Ovary (tissue), 10 donors: ENCODE measurements at places on chromosomes 7 and 10. TPM values are rescaled to one million over a fixed set of nuclear protein-coding genes. Genes with fewer than 3 reads are reported as not detected.
A peak's percentile ranks its signal among the peaks of the same experiment; 100 is the strongest.

SRRM3 gene
- 7.7 TPM for total RNA-seq

GRCh38 chr7:137952426-137952805 is 49.5 kb downstream of the CREB3L2 start:
- DNase-seq: no peak

GRCh38 chr10:75331081-75331480 is 70.5 kb downstream of the ZNF503 start:
- DNase-seq: no peak

SMC3 gene
- total RNA-seq: 23.1 TPM

VIPR2 gene
- total RNA-seq: 3.6 TPM

CPXM2 gene
- total RNA-seq: 22.1 TPM

GRCh38 chr10:79208251-79208983 is 138.9 kb upstream of the PPIF start:
- DNase-seq: no peak

- DNase-seq: no peak
Observed at GRCh38 chr10:75544993-75545706, 113.7 kb downstream of the LRMDA start.

- no peak for DNase-seq
Observed at GRCh38 chr10:83375274-83375673, 764.0 kb upstream of the GHITM start.

DNA sequence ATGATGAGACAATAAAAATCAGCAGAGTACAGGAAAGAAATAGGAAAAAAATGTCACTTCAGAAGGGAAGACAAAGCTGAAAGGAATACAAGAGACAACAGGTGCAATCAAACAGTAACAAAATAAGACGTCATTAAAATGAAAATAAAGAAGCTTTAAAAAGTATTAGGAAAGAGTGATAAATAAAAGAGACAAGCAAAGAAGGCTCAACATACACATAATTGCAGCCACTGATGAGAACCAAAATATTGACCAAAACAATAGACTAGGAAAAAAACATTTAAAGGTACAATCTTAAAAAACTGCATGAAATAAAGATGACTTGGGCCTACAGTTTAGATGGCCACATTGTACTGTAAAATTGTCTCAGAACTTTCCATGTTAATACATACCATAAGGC is 160.5 kb upstream of the MINDY3 start:
- no peak for DNase-seq

GRM8 gene
- total RNA-seq: 0.38 TPM

DNA sequence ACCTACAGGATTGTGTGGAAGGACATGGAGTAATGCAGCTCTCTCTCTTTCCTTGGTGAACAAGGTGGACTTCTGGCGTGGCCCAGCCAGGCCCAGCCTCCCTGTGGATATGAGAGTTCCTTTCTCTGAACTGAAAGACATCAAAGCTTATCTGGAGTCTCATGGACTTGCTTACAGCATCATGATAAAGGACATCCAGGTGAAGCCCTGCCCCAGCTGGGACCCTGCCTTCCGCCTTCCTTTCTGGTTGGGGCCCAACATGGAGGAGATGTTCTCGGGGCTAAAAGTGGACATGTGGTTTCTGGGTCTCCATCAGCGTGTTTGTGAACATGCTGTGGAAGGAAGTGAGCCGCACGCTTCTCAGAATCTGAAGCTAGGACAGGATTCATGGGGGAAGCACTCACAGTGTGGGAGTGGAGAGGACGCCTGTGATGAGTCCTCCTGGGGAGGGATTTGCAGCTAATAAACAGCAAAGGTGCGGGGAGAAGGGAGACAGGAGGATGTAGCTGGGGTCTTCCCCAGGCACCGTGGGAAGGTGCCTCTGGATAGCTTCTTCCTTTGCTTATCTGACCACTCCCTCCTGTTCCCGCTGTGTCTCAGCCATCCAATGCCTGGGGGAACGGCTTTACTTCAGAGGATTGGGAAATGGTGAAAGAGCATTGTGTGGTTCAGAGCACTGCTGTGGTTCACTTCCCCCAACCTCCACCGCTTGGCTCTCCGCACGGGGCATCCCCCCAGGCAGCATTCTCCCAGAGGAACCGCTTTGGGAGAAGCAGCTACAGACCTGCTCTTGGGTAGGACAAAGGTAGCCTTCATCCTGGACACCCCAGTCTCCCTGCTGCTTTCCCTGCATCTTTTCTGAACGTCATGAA is 5.5 kb downstream of the CPA5 start:
- DNase-seq: no peak

GRCh38 chr7:38833329-38833728 is 75.7 kb downstream of the VPS41 start:
- DNase-seq: no peak

DNA sequence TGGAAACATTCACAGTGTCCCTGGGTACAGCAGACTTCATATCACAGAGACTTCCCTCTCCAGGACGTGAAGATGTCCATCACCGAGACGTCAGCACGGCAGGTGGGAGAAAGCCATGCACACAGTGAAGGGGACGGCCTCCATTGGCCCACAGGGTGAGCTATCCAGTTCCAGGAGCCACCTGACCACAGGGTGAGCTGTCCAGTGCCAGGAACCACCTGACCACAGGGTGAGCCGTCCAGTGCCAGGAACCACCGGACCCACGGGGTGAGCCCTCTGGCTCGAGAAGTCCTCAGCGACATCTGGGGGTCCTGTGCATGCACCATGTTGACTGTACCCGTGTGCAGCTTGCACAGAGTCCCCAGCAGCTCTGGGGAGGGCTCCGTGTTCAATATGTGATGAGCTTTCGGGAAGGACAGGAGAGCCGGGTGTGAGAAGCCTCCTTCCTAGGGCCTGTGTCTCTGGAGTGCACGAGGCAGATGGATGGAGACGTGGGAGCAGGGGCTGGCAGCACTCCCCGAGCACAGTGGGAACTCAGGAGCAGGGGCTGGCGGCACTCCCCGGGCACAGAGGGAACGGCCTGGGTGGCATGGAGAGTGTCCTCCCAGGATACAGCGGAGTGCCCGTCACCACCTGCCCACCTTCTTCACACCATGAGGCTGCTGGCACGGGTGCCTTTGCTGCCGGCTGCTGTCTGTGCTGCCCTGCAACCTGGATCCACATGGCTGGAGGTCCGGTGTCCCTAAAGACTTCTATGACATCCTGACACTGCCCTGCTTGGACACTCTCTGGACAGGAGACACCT is 616.2 kb downstream of the DNAJB6 start:
- DNase-seq: no peak

DNA sequence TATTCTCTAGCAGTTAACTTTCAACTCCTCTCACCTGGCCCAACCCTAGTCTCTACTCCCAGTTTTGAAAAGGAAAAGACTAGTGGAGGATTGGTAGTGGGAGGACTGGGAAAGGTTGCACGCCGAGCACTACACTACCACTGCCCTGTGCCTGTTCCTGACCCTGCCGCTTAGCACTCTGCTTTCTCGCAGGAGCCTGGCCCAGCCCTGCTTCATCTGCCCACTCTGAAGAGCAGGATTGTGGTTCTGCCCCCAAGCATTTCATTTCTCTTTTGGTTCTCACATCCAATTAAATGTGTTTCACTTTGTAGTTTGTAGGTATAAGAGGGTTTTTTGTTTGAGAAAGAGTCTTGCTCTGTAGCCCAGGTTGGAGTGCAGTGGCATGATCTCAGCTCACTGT is 31.5 kb upstream of the RBM20 start:
- no peak for DNase-seq

GTF2IRD1 gene
- total RNA-seq: 28.0 TPM

TMEM225B gene
- total RNA-seq: 1.8 TPM

GRCh38 chr7:138204285-138204981 is 128.2 kb downstream of the AKR1D1 start:
- no peak for DNase-seq

DNA sequence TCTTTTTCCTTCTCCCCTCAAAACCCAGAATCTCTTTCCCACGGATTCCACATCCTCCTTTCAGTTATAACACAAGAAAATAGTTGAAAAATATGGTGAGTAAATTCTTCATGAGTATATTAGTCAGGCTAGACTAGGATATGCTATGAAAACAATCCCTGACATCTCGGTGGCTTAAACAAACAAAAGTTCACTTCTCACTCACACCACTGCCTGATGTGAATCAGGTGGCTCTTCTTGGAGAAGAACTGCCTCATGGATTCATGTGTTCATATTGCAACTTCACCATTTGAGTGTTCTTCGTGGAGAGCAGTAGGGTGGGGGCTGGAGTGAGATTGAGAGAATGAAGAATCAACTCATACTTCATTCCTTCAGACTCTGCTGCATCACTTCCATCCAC is 204.1 kb downstream of the PHF14 start:
- no peak for DNase-seq

GRCh38 chr7:25408876-25409275 is 180.6 kb upstream of the NPVF start:
- no peak for DNase-seq

DNA sequence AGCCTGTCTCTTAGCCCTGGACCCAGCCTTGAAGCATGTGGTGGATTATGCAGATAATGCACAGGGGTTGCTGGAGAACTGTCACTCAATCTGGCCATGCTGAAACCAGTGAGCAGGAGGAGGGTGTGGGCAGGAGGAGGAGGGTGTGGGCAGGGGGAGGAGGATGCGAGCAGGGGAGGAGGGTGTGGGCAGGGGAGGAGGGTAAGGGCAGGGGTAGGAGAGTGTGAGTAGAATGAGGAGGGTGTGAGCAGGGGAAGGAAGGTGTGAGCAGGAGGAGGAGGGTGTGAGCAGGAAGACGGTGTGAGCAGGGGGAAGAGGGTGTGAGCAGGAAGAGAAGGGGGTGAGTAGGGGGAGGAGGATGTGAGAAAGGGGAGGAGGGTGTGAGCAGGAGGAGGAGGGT is 18.8 kb downstream of the CAMK2B start:
- no peak for DNase-seq

RBM48 gene
- 13.9 TPM for total RNA-seq

- DNase-seq: no peak
Observed at GRCh38 chr10:4477664-4478063, 348.3 kb upstream of the AKR1E2 start.

RGS10 gene
- total RNA-seq: 44.5 TPM

GRCh38 chr7:121366852-121367431 is 29.2 kb downstream of the FAM3C start:
- no peak for DNase-seq

PGAM1 gene
- total RNA-seq: 166 TPM

GRCh38 chr10:111076682-111077478 is at the start of gene ADRA2A:
Gene ADRA2A, plus strand, starts transcription at chr10:111077029. Its CDS starts 968 bp downstream, at chr10:111077997.
- DNase-seq: peak; percentile 88

- DNase-seq: no peak
Observed at GRCh38 chr10:5314840-5315239, 49.9 kb upstream of the UCN3 start.

DLG5 gene
- 45.5 TPM for total RNA-seq

DNA sequence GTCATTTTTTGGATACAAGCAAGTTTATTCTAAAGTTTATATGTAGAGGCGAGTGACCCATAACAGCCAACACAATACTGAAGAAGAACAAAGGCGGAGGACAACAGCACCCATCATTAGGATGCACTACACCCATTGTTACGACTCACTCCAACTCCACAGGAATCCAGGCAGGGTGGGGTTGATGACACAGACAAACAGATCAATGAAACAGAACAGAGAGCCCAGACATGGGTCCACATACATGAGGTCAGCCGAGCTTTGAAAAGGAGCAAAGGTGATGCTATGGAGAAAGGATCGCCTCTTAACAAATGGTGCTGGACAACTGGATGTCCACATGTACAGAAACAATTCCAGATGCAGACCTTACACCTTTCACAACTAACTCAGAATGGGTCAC is 426.4 kb downstream of the PTPRN2 start:
- no peak for DNase-seq

- peak; percentile 42 for DNase-seq
Observed at GRCh38 chr10:131311661-131312477, at the start of gene TCERG1L. Gene TCERG1L, minus strand, starts transcription at chr10:131311721. Its CDS starts 86 bp downstream, at chr10:131311635.

DNA sequence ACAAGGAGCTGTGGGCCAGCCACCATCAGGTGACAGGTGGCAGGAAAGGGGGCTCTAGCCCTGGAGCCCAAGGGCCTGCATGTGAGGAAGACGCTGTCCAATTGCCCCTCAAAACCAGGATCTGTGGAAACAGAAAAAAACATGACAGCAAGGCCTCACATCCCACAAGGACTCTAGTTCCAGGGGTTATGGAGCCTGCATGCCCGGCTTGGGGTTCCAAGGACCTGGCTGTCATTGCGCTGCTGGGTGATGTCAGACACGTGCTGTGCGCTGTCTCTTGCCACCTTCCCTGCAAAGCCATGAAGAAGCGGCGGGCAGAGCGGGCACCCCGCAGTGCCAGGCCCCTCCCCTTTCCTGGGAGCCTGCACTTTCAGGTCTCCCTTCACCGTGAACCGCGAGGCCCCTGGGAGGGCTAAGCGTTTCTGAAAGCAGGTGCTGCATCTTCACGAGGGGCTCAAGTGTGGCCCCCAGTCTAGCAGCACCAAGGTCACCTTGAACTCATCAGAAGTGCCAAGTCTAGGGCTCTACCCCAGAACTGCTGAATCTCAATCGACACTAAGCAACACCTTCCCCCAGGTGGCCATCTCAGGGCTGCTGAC is 15.1 kb upstream of the CRYGN start:
- peak; percentile 21 for DNase-seq

GRCh38 chr7:116940689-116941370 is 12.5 kb upstream of the ST7 start:
- DNase-seq: no peak

- no peak for DNase-seq
Observed at GRCh38 chr7:126803060-126803665, 449.6 kb downstream of the GRM8 start.

PNLIPRP3 gene
- not detected for total RNA-seq

GRCh38 chr10:93749218-93749799 is 8.4 kb upstream of the LGI1 start:
- DNase-seq: no peak

GRCh38 chr7:41817386-41817785 is 114.5 kb upstream of the INHBA start:
- no peak for DNase-seq

GRCh38 chr7:98617051-98617959 is at the start of gene NPTX2:
Gene NPTX2, plus strand, starts transcription at chr7:98617285. Its CDS starts 177 bp downstream, at chr7:98617462.
- no peak for DNase-seq

BCL7B gene
- total RNA-seq: 39.7 TPM

DNA sequence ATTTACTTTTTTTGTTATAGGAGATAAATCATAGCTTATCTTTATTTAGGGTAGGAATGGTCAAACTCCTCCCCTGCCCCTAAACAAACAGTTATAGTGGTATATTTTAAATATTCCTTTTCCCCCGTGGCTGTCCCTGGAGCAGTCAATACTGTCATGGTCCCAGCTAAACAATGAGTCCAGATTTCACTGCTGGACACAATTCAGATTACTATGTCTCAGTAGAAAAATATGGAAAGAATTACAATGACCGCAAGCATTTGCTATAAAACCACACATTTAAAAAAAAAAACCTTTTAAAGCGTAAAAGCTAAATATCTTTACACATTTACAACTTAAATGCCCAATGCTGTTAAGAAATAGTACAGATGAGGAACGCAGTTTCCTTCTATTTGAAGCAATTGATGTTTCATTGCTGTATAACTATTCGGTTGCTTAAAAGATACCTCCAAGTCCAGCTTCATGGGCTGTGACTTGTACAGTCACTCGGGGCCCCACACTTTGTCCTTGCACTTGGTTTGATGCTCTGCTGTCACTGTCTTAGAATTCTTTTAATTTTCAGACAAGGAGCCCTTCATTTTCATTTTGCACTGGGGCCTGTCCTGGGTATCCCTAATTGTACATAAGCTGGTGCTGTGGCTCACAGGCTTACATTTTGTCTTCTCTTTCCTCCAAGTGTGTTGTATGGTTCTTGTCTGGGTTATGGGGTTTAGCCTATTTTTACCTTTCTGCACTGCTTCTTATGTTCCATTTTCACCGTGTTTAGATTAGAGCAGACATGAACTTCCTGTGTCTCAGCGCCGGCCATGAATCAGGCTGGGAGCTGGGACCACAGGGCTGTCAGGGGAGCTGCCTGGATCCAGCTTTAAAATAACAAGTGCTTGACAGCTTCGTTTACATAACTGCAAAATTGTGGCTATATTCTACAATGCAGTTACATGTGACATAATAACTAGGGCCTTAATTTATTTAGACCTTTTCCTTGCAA is 530.2 kb upstream of the FZD8 start:
- no peak for DNase-seq
